ENCODE measurements at places on chromosomes 6 and 20.
A peak's percentile ranks its signal among the peaks of the same experiment; 100 is the strongest.

- no peaks in the 10 kb centered on the region for H3K27me3 ChIP-seq
- H3K27ac ChIP-seq, result no peak overlapping the region
- no peak overlapping the region for H3K4me3 ChIP-seq
- DNase-seq, result no peak
Observed at GRCh38 chr6:41288030-41288753, 1.7 kb upstream of the TREM1 start.

- H3K4me3 ChIP-seq, result no peak overlapping the region
- H3K36me3 ChIP-seq, result no peaks in the 10 kb centered on the region
- no peak for DNase-seq
Observed at GRCh38 chr6:106980926-106981325, 6.4 kb upstream of the CD24 start.

DNA sequence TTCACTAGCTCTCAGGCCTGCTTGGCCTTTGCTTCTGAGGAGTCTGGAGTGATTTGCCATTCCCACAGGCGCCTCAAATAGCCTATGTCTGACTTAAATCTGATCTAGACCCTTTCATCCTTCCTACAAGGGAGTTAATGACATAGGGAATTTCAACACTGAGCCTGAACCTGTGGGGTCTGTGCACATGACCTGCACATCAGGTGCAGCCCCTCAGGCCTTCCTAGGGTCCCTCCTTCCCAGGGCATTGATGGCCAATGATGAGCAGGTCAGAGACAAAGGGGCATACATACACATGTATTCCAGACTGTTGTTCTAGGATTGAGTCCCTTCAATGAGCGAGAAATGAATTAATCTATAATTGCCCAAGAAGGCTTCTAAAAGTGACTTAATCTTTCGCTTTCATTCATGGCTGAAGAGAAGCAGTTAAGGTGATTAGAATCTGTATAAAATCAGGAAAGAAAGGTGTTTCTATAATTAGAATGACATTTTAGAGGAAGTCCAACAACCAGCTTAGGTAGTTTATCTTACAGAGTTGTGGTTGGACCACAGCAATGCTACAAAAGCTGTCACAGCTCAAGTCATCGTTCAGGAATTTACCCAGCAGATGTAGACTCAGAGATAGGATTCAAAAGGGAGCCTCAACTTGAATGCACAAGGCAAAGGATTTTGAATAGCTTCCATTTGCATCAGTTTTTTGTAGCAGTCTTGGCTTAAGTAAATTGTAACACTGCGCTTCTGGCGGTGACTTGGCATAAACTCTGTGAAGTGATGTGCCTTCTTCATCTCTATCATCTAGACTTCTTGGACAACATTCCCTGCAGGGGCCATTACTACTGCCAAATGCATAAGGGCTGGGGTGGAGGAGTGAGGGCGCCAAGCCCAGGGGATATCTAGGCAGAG, 27.0 kb upstream of the TBC1D7 start:
- DNase-seq, result no peak
- H3K4me1 ChIP-seq, result peaks cover 20% of the 10 kb centered on the region
- peak overlapping the region; percentile 26 for H3K4me3 ChIP-seq
- no peaks in the 10 kb centered on the region for H3K36me3 ChIP-seq
- H3K27ac ChIP-seq, result peak overlapping the region; percentile 54

GRCh38 chr20:61117725-61118124, 134.3 kb upstream of the CDH4 start:
- no peak overlapping the region for H3K4me3 ChIP-seq
- no peaks in the 10 kb centered on the region for H3K27me3 ChIP-seq
- no peaks in the 10 kb centered on the region for H3K36me3 ChIP-seq
- no peak overlapping the region for H3K27ac ChIP-seq
- DNase-seq, result no peak

DNA sequence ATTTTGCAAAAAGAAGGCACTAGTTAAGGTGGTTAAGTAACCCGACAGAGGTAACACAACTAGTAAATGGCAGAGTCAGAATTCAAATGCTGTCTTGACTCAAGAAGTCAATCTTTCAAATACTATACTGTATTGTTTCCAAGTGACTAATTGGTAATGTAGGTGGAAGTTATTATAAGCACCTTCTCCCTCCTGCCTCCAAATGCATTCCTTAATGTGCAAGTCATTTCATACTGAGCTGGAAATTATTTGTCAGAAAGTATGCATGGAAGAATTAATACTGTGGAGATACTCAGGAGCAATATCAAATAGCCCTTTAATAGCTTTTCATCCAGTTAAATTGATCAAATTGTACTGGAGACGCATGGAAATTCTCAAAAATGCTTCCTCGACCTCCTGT, 579.1 kb downstream of the DOK5 start:
- H3K27me3 ChIP-seq, result no peaks in the 10 kb centered on the region
- H3K4me1 ChIP-seq, result no peaks in the 10 kb centered on the region
- no peak overlapping the region for H3K27ac ChIP-seq

DNA sequence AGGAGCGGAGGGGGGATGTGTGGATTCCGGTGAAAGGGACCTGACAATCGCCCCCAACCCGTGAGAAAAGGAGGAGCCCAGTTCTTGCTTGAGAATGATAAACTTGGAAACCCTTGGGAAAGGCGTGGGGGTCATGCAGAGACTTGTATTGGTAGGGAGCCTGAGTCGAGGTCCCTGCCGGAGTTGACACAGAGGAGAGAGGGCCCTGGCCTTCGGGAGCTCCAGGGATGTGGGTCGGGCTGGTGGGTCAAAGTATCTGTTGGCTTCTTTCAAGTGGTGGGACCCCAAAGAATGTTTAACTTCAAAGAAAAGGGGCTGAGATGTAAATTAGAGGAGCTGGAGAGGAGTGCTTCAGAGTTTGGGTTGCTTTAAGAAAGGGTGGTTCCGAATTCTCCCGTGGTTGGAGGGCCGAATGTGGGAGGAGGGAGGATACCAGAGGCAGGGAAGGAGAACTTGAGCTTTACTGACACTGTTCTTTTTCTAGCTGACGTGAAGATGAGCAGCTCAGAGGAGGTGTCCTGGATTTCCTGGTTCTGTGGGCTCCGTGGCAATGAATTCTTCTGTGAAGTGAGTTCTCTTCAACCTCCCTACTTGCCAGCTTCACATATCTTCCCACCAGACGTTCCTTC, 571 bp downstream of the CSNK2B start:
- H3K4me3 ChIP-seq, result peak overlapping the region; percentile 92
- peaks cover 32% of the 10 kb centered on the region for H3K4me1 ChIP-seq
- peaks cover 51% of the 10 kb centered on the region for H3K36me3 ChIP-seq
- DNase-seq, result no peak
- no peaks in the 10 kb centered on the region for H3K27me3 ChIP-seq

GRCh38 chr6:28789553-28790083, 134.2 kb downstream of the TRIM27 start:
- no peaks in the 10 kb centered on the region for H3K4me1 ChIP-seq
- H3K36me3 ChIP-seq, result no peaks in the 10 kb centered on the region
- H3K4me3 ChIP-seq, result no peak overlapping the region

- H3K27me3 ChIP-seq, result no peaks in the 10 kb centered on the region
- H3K4me3 ChIP-seq, result no peak overlapping the region
- no peak overlapping the region for H3K27ac ChIP-seq
- H3K4me1 ChIP-seq, result no peaks in the 10 kb centered on the region
- DNase-seq, result no peak
Observed at GRCh38 chr6:148427333-148427732, 84.7 kb downstream of the SASH1 start.

- H3K36me3 ChIP-seq, result peaks cover 6% of the 10 kb centered on the region
- H3K27me3 ChIP-seq, result no peaks in the 10 kb centered on the region
- peak; percentile 11 for DNase-seq
- H3K4me1 ChIP-seq, result no peaks in the 10 kb centered on the region
- H3K4me3 ChIP-seq, result no peak overlapping the region
Observed at GRCh38 chr20:52083627-52084232, 107.8 kb downstream of the ZFP64 start.

GRCh38 chr6:10382728-10383330, 32.0 kb downstream of the TFAP2A start:
- no peak for DNase-seq
- no peak overlapping the region for H3K27ac ChIP-seq
- H3K27me3 ChIP-seq, result peaks cover 58% of the 10 kb centered on the region
- H3K4me1 ChIP-seq, result peaks cover 2% of the 10 kb centered on the region
